Left renal pelvis (tissue), 4 donors: ENCODE measurements at places on chromosomes 11 and 22. TPM values are rescaled to one million over a fixed set of nuclear protein-coding genes. Genes with fewer than 3 reads are reported as not detected.

GRCh38 chr11:128692753-128693415 is 988 bp upstream of the FLI1 start:
- no peak for DNase-seq

PPFIBP2 gene
- 78.7 TPM for polyA plus RNA-seq

DNA sequence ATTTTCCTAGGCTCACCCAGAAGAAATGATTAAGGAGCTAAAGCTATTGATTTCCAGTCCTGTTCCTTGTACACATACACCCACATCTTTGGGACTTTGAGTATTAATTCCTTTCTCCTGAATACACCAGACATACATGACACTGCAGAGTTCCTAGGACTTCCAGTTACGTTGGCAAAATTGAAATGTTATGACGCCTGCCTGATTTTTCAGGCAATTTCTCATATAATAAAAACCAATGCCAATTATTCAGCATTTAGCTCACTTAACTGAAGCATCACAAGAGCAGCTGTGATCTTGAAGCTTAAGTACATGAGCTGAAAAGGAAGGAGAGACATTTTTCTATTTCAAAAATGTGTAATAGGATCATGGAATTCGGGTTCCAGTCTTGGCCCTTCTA is 4.5 kb downstream of the CLMP start:
- no peak for DNase-seq

- no peak for DNase-seq
These were observed 182.5 kb downstream of the SOX6 start for GRCh38 chr11:16173798-16174197.

- no peak for DNase-seq
These were observed 1.1 kb upstream of the NECTIN1 start for GRCh38 chr11:119729951-119730613.
